Left renal cortex interstitium (tissue), 4 donors: ENCODE measurements at places on chromosomes 7 and 10.

GRCh38 chr7:147106746-147107145, 990.1 kb downstream of the CNTNAP2 start:
- no peak for DNase-seq

DNA sequence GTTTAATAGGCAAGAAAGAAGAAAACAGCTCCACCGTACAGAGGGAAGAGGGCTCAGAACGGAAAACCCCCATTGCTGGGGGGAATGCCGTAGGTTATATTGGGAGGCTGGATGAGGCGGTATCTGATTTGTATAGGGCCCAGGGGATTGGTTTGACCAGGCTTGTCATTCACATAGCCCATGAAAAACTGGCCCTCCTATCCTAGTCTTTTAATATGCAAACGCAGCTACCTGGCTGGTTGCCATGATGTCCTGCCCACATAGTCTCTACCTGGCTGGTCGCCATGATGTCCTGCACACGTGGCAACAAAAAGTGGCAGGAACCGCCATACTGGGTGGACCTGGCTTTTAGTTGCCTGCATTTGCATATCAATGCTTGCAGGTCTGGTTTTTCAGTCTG, 84.7 kb downstream of the AUTS2 start:
- DNase-seq = no peak

DNA sequence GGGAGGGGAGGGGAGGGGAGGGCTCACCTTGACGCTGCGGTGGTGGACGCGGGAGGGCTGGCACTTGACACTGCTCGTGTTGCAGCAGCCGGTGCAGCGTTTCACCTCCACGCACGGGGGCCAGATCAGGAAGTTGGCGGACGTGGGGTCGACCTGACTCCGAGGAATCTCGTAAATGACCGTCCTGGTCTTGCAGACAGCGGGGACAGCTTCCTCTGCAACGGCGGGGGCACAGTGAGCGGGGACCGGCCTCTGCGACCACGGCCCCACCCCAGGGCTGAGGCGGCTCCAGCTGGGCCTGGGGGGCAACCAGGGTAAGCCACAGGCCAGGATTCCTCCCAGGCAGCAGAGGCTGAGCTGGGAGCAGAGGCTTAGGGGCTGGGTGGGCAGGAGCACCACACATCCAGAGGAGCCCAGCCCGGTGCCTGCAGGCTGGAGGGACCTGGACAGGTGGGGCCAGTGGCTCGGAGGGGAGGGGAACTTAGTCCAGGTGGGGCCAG, 8.8 kb downstream of the PDGFA start:
- no peak for DNase-seq

GRCh38 chr7:47968847-47969774, 10.3 kb downstream of the HUS1 start:
- no peak for DNase-seq

GRCh38 chr7:128030654-128031611, at the start of gene LRRC4:
Gene LRRC4 (minus strand): TSS chr7:128031437. CDS start chr7:128030640, 797 bp downstream.
- DNase-seq = no peak

DNA sequence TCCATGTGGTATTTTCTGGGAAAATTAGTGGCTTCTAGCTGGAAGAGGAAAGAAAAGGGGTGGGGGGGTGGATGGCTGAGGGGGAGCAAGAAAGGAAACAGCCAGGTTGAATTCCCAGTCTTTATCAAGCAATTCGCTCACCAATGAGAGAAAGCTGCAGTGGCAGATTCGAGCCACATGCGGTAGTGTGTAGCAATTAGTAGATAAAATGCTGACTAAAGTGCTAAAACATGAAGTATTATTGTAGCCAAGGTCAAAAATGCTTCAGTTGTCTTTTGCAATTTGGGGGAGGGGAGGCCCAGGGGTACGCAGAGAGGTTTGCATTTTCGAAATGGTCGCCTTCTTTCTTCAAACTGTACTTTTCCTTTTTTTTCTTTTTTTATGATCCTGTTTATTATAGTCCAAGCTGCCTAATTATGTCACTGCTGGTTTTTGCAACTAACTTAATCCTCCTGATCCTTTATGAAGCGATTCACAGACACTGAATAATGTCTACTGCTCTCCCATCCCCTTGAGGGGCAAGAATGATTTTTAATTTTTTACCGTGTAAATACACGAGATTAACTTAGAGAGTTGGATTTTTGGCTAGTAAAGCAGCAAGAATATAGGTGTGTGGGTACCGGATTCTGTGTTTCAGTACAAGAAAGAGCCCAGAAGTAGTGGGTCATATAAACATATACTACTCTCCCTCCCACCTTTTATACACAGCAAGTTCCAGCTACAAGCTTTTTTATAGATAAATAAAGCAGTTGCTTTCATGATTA, 3.6 kb upstream of the ARID5B start:
- no peak for DNase-seq

DNA sequence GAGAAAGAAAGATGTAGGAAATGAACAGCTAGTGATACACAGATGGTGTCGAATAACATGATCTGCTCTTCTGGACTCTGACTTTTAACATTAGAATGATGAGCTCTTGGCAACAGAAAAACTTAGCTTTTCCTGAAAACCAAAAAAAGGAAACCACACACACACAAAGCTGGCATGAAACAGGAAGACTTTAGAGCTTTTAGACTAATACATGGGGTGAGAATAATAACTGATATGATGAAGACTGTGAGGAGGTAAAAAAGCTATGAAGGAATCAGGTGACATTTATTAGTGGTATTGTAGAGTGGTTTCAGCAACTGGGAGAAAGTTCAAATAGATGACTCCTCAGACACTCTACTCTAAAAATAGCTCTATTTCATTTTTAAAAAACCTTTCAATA, 491.9 kb downstream of the PARD3 start:
- no peak for DNase-seq
